ENCODE measurements at places on chromosomes 1 and 21.

DNA sequence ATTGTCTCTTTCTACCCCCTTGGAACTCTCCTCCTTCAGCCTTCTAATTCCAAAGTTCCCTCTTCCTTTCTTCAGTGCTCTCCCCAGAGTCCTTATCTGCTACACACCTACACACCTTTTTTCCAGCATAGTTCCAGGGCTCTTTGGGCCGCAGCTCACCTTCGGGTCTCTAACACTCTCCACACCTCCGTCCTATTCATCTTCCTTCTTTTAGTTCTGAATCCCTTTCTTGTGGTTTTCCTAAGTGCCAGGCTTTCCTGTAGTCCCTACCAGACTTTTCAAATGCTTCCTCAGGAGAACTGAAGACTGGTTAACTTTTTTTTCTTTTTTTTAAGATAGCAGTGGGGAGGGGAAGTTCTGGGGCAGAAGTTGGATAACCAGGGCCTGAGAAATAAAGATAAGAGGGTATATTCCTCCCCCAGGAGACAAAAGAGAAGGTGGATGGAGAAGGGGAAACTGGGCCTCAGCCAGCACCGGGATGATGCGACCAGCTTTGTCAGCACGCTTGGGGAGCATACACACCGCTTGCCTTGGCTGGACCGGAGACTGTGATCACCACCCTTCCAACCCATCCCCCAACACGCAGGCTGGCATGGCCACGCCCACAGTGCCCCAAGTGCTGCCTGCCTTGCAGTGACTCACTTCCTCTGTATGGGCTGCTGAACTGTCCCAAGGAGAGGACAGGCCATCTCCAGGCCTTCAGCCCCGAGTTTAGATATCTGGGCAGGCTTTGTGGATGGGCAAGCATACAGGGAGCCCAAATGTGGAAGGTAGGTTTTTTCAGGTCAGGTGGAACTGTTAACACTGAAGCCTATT is 2.5 kb upstream of the CERS2 start:
- peak; percentile 91 for DNase-seq

DNA sequence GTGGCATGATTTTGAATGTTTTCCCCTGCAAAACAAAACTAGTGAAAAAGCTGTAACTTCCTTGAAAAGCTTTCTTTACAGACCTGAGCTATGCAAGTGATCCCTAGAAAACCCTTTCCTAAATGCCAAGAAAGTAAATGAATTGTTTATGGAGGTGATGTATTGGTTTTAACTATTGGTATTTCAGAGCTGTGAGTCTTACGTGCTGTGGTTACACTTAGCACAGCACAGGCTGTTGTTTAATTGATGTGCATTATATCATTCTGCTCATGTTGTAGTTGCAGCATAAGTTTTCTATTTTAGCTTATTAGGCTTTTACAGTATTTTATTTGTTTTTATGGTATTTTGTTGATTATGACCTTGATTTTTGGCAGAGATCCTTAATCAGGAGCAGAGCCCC is 74.1 kb upstream of the DYNLT5 start:
- no peak for DNase-seq

- DNase-seq, result no peak
Observed at GRCh38 chr21:25845729-25846256, 111.0 kb downstream of the GABPA start.

GRCh38 chr1:182071924-182072323 is 10.4 kb upstream of the ZNF648 start:
- no peak for DNase-seq

GRCh38 chr1:85202092-85202863 is 1.5 kb upstream of the SYDE2 start:
- DNase-seq, result no peak

DNA sequence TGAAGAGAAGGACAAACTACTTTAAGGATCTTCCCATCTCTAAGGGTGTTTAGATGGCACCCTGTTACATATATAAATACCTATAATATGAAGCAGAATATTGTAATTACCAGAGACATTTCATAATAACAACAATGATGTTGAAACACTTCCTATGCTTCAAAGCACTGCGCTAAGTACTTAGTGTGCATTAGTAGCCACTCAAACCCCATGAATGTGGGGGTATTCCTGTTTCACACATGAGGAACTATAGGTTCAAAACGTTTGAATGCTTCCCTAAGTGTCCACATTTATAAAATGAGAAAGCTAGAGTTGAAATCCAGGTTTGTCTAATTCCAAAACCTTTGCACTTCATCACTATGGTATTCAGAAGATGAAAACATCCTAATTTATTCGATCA is 18.5 kb upstream of the OR10J5 start:
- no peak for DNase-seq

- peak; percentile 73 for DNase-seq
Observed at GRCh38 chr1:116515702-116516101, 55.1 kb downstream of the CD58 start.

DNA sequence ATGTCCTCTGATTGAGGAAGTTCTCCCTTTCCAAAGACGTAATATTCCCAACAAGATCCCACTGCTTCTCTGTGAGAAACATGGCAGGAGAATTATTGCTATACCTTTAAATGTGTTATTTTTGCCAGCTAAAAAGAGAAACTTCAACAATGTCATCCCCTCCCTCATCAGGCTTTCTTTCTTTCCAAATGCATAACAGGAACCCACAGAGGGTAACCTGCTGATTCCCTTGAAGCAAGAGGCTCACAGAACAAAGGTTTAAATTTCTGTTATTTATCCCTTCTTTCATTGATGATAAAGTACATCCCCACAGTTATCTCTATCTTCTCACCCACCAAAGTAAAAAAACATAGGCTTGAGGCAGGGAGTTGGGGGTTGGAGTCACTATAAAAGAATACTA is 102.1 kb downstream of the SLC30A10 start:
- DNase-seq, result no peak

GRCh38 chr1:25707280-25708016 is 90.9 kb downstream of the MAN1C1 start:
- peak; percentile 24 for DNase-seq

GRCh38 chr1:185453496-185454192 is 136.6 kb upstream of the IVNS1ABP start:
- no peak for DNase-seq

- DNase-seq, result no peak
Observed at GRCh38 chr1:205270764-205271163, 43.0 kb downstream of the TMCC2 start.

- no peak for DNase-seq
Observed at GRCh38 chr1:227921461-227922185, 26.1 kb downstream of the WNT9A start.

GRCh38 chr1:236015539-236015938 is 49.4 kb downstream of the NID1 start:
- no peak for DNase-seq

GRCh38 chr1:43505077-43505780 is 25.5 kb upstream of the PTPRF start:
- no peak for DNase-seq
